ENCODE measurements at places on chromosomes 7 and 10. TPM values are rescaled to one million over a fixed set of nuclear protein-coding genes. Genes with fewer than 3 reads are reported as not detected.

- peak; percentile 5 for DNase-seq
These were observed 19.4 kb downstream of the COPG2 start for GRCh38 chr7:130649004-130649790.

DNA sequence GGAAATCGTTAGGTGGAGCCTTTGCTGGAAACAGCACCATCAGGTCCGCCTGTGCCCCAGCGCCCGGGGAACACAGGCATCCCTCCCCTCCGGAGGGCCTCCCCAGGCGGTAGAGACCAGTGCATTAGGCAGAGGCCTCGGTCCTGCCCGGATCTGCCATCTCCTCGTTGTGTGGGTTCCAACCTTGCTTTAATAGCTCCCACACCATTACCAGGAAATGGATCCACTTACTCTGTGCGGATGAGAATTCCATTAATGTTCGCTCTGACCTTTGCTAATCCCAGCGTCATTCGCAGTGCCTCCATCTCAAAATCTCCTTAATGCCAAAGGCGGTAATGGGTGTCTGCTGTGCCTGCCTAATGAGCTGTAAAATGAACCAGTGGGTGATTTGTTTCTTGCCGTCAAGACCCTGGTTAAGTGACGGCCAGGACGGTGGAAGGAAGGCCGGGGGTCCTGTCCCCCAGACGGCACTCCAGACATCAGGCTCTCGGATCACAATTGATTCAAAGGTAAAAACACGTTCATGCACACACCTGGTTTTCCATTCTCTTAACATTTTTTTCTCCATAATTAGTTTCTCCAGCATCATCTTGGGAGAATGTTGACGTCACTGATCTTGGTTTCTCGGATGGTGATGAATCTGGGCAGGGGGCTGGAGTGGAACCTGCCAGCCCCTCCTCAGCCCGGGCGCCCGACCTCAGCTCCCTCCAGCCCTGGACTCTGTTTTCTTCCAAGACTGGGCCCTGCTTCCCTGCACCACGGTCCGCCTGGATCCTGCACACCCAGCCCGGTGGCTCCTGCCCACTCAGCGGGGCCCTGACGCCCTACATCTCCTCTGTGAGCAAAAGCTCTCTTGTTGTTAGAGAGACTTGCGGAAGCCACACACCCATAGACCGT, 22.8 kb upstream of the FAM20C start:
- no peak for DNase-seq

GRCh38 chr7:43244232-43244631, 131.8 kb downstream of the HECW1 start:
- DNase-seq = no peak

Gene PRKCQ
- total RNA-seq = 45.9 TPM

Gene ICA1
- 2.3 TPM for total RNA-seq

DNA sequence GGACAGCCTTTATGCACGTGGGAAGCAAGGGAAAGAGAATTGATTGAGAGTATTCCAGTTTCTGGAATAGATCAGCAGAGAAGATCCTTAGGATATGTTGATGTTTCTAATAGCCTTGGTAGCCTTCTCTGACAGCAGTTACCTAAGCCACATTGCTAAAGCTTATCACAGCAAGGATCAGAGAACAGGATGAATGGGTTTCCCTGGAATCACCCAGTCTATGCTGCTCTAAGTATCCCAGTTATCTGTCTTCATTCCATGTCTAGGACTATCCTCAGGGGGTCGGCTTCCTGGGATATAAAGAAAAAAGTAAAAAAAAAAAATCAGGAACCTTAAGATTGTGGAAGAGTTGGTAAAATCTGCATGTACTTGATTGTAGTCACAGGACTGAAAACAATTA, 352.0 kb upstream of the AKR1E2 start:
- no peak for DNase-seq

All from activated T-helper 1 cell treated with anti-CD3 and anti-CD28 coated beads, Interleukin-12 subunit alpha, Interleukin-12 subunit beta, Interleukin-2, Interleukin-4 antibody, amounts not matched to agents 30 ng/mL and 10 ng/mL and 1 ng/mL, durations not matched to agents 14 hours and 24 hours and 36 hours (primary cell).